ENCODE measurements at places on chromosomes 12 and 14.

DNA sequence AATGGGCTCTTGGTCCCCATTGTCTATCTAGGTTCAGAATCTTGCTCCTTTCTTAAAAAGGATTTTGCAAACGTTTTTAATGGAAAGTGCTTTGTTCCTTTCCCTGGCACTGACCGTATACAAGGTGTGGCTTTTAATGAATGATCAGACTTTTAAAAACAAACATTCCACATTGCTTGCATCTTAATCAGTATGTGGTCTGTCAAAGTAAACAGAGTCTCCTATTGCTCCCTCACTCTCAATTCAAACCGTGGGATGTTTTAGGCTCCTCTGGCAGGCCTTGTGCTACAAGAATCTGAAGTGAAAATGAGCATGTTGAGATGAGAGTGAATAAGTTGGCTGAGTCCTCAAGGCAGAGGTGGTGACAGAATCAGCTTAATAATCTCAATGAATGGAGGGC lies 107.0 kb downstream of the VRK1 start:
- no peak for DNase-seq

- no peak for DNase-seq
Observed at GRCh38 chr12:111072299-111072698, 151.9 kb upstream of the MYL2 start.

- DNase-seq: peak; percentile 25
Observed at GRCh38 chr12:57738661-57739237, at the start of gene AGAP2. Gene AGAP2 (minus strand): TSS chr12:57738742. CDS start chr12:57738246, 496 bp downstream.

- no peak for DNase-seq
Observed at GRCh38 chr12:80498059-80498728, 54.2 kb downstream of the PTPRQ start.

- no peak for DNase-seq
Observed at GRCh38 chr12:26226122-26226521, 30.7 kb downstream of the SSPN start.

GRCh38 chr14:61719344-61720293 lies 24.3 kb downstream of the HIF1A start:
- DNase-seq: no peak

GRCh38 chr12:5442251-5443006 lies 10.5 kb downstream of the NTF3 start:
- peak; percentile 70 for DNase-seq

- DNase-seq: no peak
Observed at GRCh38 chr12:47710278-47710677, 4.4 kb upstream of the RPAP3 start.

DNA sequence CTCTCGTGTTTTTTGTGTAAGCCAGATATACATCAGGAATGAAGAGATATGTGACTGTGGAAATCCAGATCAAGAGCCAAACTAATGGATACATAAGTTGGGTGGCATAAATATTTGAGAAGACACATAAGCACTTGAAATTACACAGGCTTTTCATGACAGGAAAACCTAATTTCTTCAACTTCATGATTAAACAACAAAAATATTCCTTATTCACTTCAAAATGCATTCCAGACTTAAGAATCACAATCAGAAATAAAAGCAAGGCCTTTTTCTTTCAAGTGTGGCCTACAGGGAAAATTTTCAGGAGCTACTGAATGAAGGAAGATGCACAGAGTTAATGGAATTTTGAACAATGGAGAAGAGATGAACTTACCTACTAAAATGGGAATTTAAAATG lies 515.6 kb downstream of the FOXG1 start:
- DNase-seq: no peak

- DNase-seq: no peak
Observed at GRCh38 chr14:31391977-31392503, 28.3 kb downstream of the HEATR5A start.

DNA sequence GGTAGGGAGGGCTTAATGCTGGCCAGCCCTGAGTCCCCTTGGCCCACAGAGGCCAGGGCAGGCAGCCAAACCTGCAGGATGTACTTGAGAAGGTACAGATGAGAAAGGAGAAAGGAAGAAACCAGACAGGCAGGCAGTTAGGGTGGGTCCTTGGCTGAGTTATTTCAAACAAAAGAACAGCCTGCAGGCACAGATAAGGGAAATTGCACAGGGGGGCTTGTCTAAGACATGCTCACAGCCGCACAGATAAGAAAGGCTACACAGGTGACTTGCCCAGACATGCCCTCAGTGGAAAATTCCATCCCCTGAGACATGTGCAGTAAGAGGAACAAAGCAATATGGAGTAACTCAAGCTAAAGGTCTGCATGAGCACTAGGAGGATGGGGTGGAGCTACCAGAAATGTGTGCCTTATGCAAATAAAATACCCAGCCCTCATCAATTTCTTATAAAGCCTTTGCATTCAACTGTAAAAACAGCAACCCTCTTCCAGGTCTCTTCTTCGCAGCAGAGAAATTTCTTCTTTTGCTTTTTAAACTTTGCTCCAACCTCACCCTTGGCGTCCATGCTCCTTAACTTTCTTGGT lies 158.2 kb upstream of the RGS6 start:
- DNase-seq: no peak

- DNase-seq: no peak
Observed at GRCh38 chr12:65781681-65782269, 42.5 kb upstream of the HMGA2 start.
